ENCODE measurements at places on chromosomes 5 and 9.

DNA sequence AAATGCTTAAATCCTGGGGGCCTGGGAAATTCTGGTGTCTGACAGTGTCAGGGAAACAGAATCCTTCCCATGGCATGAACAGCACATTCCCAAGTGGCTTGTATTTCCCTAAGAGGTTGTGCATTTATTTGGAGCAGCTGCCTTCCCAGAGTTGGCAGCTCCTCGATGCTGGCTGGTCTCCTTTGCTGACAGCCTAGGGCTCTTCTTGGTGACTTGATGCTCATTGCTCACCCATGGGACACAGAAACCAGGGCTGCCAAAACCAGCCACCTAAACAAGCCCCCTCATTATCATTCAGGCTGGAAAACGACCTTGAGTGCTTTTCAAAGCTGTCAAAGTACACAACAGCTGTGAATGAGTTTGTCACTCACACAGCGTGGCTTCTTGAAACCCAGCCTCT lies 24.2 kb downstream of the ENHO start:
- no peak for DNase-seq

- DNase-seq: no peak
Measured at GRCh38 chr5:128537221-128537999, 635 bp downstream of the FBN2 start.

DNA sequence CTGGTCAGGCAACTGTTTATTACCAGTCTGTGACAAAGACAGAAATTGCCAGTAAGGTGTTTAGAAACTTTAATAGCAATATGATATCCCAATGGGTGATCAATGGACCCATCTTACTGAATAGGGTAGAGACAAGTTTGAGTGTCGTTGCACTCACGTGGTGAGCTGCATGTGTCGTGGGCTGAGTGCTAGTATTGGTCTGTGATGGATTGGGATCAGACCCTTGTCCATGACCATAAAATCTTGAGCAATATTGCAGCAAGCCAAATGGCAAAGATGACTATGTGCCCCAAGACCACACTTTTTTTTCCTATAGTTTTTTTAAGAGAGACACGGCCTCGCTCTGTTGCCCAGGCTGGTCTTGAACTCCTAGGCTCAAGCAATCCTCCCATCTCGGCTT lies 114.5 kb downstream of the PALM2AKAP2 start:
- DNase-seq: no peak

DNA sequence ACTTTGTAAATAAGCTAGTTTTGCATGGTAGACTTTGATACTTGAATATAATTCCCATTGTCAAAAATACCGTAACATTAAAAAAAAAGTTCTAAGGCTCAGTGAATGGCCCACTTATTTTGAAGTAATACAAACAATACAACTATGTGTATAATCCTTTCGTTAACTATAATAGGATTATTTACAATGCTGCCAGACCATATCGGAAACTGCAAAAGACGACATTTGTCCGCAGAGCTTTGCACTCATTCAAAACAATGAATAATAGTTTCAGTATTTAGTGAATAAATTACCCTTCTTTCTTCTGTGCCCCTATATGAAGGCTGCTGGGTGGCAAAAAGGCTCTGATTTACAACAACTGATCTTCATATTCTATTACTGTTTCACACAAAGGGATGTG lies 121.8 kb downstream of the DROSHA start:
- DNase-seq: no peak

DNA sequence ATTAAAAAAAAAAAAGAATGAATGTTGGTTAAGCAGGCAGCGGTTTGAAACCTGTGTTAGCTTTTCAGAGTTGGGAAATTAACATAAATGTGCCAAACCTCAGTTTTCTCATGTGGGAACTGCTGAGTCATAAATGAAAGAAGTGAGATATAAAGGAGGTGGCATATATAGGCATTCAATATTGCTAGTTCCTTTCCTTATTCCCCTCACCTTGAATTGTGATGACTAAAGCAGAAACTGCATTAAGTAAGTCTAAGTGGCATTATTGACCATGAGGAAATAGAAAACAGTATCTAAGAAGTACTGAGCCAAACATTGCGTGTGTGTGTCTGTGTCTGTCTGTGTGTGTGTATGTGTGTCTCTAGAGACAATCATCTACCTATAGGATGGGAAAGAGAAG lies 691.2 kb downstream of the TLR4 start:
- DNase-seq: no peak

DNA sequence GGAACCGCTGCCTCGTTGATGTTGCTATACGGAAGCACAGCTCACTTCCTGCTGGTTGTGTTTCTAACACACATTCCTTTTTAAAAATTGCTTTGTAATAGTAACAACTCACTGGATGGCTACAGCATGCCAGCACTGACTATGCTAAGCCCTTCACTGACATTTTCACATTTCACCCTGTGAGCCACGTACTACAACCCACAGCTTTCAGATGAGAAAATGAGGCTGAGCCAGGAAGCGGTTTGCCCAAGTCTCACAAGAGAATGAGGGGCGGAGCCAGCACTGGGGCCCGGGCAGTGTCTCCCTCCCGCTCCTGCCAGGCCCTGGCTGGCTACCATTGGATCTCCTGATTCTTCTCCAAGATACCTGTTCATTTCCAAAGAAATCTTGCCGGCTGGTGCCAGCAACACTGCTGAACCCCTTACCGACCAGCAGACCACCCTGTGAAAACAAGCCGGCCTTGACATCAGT lies 38.3 kb downstream of the FAM78A start:
- DNase-seq: peak; percentile 15

DNA sequence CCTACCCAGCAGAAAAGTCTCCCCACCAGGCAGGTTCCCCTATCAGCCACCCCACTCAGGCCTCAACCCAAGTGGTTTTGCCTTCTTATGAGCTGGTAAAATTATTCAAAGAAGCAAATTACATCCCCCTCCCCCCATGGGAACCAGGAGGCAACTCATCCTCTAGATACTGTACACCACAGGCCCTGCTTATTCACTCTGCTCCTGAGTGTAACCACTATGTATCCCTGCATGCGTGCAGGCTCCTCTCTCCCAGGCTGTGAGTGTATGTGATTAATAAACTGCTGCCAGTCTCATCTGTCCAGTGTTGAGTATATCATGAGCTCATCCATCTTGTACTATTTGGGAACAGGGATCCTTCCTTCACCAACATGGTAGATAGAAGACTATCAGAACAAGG lies 8.6 kb downstream of the KCTD16 start:
- DNase-seq: no peak

DNA sequence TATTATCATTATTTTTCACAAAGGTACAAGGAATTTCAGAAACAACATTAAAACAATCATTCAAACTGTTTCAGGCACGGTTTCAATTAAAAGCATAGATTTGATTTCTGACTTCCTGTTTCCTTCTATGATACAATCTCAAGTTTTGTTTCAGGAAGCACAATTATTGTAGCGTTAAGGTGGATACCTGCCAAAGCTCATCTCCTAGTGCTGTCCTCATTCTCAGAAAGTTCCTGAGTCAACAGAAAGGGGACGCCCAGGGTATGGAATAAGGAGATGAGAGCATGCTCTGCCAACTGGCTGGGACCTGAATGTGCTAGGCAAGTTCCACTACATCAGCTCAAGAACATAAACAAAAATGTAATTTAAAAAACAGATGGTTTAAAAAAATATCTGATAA lies 2.0 kb upstream of the TRIM14 start:
- DNase-seq: no peak

Measured in nucleus accumbens (tissue), 56 donors.